ENCODE measurements at places on chromosomes 2 and 18. TPM values are rescaled to one million over a fixed set of nuclear protein-coding genes. Genes with fewer than 3 reads are reported as not detected.

- no peak for DNase-seq
These were observed 359.1 kb downstream of the MEIS1 start for GRCh38 chr2:66794070-66794469.

DNA sequence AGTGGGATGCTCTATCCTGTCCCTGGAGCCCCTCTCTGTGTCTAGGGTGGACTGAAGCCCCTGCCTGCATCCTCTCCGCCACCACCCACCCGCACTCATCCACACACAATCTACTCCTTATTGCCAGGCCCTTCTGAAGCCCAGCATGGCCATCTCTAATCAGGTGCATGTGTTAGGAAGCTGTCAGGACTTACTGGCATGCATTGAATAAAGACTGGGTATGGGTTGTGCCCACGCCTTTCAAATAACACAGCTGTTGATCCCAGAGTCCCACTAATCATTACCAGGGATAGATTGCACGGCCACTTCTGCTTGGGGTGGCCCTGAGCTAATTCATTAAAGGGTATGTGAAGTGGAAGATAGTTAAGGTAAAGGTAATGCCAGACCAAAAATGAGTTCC lies 88.4 kb downstream of the CABLES1 start:
- DNase-seq = no peak

DNA sequence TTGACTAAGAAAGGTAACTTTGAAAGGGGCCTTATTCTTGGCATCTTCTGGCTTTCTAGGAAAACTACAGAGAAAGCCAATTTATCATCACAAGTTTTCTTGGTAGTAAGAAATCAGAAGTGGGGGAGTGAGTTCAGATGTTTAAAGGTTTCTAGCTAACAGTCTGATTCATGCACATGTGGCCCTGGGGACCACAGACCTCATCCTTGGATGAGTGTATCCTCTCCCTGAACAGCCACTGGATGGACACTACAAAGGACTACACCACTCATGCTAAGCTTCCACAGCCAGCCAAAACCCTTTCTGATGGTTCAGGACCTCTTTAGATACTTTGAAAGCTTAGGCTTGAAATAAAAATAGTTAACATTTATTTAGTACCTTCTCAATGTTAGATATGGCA lies 218.3 kb upstream of the STK17B start:
- no peak for DNase-seq

DNA sequence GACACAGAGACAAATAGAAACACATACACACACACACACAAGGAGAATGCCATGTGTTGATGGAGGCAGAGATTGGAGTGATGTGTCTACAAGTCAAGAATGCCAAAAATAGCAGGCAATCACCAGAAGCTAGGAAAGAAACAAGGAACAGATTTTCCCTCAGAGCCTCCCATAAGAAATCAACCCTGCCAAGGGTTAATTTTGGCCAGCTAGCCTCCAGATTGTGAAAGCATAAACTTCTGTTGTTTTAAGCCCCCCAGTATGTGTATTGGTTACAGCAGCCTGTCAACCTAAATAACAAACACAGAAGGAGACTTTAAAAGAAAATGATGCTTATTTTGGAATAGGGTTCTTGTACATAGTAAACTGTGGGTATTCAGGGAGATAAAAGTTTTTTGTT lies 5.6 kb upstream of the STK39 start:
- DNase-seq = no peak

- DNase-seq = no peak
These were observed 12.6 kb upstream of the L3MBTL4 start for GRCh38 chr18:6427286-6427685.

DNA sequence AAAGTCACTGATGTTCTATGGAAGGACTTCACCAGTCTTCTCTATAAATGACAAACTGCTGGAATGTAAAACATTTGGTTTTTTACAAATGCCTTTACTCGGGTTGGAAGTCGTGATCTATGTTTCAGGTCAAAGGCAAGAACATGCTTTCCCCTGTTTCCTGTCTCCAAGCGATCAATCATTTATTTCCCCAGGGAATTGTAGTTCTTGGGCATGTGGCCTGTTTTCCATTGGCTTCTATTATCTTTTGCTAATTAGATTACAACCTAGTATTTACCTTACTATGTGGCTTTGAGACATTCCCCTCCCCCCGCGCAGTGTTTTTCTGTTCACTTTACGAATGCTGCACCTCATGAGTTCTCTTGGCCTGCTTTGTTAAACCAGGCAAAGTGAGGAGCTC lies 684.2 kb downstream of the EPHA4 start:
- DNase-seq = no peak

DNA sequence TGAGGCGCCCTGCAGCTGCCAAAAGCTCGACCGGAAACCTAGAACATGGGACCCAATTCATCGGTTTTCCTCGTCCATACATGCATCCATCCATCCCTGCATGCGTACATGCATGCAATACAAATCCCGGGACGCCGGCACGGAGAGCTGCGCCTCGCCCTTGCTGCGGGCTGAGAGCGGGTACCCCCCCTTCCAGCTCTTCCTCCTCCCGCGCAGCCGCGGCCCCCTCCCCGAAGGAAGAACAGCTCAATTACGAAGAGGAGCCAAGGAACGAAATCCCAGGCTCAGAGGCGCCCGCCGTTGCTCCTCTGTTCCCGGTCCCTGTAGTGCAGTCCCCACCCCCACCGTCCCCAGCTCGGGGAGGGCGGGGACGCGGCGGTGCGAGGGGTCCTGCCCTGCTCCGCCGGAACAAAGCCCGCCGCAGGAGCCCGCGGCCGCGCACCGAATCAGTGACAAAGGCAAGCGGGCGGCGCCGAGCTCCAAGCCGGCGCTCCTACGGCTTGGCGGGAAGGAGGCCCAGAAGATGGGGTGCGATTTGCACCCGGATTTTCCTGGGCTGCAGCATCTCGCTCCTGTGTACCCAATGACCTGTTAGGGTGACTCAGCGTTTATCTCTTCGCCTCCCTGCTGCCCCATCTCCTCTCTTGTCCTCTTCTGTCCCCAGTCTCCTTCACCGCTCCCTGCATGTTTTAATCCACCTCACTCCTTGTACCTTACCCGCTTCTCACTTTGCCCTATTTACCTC lies 8.9 kb upstream of the POU3F3 start:
- DNase-seq = no peak

DNA sequence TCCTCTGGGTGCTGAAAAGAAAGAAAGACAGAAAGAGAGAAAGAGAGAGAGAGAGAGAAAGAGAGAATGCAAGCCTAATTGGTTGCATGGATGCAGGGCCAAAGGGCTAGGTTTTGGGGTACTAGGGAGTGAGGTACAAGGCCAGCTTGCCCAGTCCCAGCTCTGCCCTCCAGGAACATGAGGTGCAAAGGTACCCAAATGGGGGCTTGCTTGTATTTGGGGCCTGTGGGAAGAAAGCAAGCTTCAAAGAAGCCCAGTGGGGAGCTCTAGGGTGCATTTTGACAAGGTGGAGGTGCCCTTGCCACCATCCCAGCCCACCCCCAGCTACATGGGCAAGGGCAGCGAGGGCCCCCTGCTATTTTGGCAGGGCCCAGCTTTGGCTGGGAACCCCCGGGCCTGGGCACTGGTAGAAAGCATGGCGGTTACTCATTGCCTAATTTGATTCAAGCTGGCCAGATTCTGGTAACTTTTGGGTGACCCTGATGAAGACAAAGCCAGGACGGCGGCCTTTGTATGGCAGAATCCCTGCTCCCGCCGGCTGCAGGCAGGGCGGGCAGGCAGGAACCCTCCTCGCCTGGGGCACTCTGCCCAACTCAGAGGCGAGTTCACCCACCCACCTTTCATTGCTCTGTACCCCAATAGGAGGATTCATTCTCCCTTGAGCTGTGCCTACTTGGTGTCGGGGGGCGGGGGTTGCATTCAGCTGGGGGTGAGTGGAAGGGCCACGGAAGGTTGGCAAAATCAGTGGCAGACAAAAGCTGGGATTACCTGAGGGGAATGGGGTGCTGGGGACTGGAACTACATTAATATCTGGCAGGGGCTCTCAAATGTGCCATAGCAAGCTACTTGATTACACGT lies 537 bp upstream of the HOXD4 start:
- no peak for DNase-seq

DNA sequence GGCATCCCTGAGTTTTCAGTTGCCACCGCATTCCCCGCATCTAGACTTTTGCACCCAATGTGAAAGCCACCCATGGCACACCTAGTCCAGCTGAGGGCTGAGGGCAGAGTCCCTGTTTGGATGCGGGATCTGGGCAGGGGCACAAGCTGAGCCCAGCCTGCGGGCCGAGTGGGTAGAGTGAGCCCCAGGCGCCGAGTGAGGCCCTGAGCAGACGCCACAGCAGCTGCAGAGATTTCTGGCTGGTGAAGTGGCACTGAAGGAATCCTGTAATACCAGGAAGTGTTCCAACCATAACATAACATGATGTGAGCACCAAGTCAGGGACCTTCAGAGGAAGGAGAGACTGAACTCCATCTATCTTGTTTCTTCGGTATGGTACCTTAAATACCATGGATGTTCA lies 27.7 kb upstream of the FRZB start:
- no peak for DNase-seq

GRCh38 chr2:113157897-113158753 lies 15.6 kb upstream of the PSD4 start:
- DNase-seq = no peak

DNA sequence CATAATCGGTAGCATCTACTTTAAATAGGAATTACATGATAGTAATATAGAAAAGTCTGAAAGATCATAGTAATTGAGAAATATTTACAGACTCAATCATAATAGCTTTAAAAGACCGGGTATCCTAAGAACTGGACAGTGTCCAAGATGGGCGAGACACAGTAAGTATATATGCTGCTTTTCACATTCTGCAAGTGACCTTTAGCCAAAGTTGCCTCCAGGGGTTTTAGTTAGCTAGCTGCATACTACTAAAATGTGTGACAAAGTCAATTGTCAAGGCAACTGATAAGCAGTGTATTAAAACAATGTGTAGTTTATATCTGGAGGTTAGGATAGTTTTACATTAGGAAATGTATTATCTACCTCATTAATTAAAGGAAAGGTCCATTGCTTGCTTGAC lies 24.6 kb downstream of the CD302 start:
- DNase-seq = no peak

- DNase-seq = no peak
These were observed 264.1 kb downstream of the HDAC4 start for GRCh38 chr2:239136762-239137161.

GRCh38 chr2:197615016-197615652 lies 60.3 kb downstream of the RFTN2 start:
- DNase-seq = peak; percentile 62

DNA sequence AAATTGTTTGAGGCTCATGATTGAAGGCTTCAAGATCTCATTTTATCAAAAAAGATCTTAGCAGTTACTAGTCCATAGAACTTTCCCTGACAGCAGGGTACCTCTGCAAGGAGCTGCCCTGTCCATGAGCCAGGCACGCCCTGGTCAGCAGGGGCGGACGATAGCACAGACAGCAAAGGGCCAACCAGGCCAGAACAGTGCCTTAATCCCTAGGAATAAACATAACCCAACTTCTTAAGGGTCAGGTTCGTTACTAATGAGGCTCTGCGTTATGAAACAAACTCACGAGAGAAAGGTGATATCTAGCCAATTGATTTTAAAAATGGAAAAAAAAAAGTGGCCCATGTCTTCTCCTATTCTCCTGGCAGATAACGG lies 59.2 kb downstream of the BCL2 start:
- DNase-seq = no peak

DNA sequence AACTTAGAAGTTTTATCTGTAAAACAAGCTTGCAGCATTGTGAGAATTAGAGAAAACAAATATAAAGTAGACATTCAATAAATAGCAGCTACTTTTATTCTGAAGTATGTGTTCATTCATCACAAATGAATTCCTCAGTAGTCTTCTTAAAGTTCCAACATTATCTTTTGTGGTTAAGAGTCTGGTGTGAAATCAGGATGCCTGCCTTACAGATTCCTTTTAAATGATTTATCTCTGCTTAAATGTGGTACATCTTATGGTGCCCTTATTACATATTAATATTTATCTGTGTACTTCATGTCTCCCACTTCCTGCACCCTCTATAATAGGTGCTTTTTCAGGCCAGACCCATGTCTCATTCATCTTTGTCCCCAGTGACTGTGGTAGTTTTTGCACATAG lies 595.0 kb downstream of the STK39 start:
- DNase-seq = no peak

- no peak for DNase-seq
These were observed 127.5 kb upstream of the CYP1B1 start for GRCh38 chr2:38203446-38203810.

GRCh38 chr2:55926246-55926645 lies 2.7 kb upstream of the EFEMP1 start:
- no peak for DNase-seq

Gene ZNF396
- 2.7 TPM for total RNA-seq

Gene IFIH1
- total RNA-seq = 126 TPM

Gene CD8A
- 0.20 TPM for total RNA-seq

Gene RASGRP3
- 4.6 TPM for total RNA-seq

Gene ALMS1
- 16.1 TPM for total RNA-seq

Gene SAP130
- 25.1 TPM for total RNA-seq

Gene MFSD6
- 29.8 TPM for total RNA-seq

Gene ASAP2
- total RNA-seq = 75.1 TPM

Data from Calu3 (cell line).